HS-27A (cell line): ENCODE measurements at places on chromosomes 7 and 10.

- DNase-seq, result no peak
These were observed 366.3 kb downstream of the ABCA13 start for GRCh38 chr7:48537561-48537960.

DNA sequence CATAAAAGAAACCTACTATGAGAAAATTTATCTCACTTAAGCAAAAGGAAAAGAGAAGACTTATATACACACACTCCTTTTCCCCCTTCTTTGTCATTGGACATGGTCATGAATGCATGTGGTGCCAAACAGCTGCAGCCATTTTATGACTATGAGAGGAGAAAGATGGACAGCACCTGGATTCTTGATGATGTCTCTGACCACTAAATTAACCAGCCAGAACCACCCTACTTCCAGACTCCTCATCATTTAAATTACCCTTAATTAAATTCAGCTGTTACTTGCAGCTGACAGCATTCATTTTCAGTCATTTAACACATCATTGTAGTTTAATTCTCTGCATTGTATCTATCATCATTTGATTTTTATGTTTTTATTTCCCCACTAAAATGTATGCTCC lies 379.0 kb upstream of the HPS1 start:
- no peak for DNase-seq

DNA sequence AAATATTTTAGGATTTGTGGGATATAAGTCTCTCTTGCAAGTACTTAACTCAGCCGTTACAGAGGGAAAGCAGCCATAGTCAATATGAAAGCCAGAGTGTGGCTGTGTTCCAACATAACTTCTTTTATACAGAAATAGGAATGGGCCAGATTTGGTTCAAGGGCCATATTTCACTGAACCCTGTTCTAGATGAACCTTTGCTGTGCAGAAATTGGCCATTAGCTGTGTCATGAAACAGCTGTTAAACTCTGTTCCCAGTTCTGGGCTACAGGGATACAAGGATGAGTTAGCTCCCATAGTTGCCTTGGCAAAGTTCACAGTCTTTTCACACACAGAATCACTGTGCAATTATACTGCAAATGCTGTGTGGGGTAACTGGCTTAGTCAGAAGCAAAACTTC lies 213.9 kb upstream of the LRRN3 start:
- DNase-seq, result no peak

DNA sequence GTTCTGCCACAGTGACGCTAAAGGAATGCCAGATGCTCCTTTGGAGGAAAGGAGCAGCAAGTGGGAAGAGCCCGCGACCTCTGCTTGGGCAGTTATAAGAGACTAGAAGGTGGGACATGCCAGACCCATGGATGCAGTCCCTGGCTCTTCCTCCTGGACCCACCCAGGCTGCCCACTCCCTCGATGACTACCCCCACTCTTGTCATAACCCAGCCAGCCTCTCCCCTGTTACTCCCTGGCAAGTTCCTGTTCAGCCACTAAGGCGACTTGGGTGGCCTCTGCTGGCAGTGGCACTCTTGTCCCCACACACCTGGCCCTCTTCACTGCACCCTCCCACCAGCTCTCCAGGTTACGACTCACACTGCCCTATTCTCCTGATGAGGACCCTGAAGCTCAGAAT lies 33.5 kb downstream of the COL13A1 start:
- no peak for DNase-seq

DNA sequence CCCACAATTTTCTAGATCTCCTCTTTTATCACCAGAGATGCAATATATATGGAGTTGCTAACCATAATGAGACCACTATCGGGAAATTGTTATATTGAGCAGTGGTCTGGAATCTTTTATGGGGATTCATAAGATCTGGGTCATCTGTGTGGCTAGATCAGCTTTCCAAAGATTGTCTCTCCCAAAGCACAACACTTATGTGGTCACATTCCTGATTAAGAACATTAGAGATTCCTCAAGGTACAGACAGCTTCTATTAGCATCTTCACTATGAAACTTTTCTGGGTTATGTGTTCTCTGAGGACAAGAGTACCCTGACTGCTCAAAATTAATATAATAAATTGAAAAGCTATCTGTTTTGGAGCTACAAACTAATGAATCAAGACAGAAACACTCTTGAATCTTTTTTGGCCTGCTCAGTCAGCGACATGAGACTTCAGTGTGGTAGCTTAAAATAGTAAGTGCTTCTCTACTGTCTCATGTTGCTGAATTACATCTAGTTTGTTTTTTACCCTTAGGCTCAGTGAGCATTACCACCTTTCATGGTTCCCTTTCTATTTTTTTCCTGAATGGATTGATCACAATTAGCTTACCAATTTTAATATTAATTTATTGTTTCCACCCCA lies 42.6 kb upstream of the STRIP2 start:
- DNase-seq, result no peak

DNA sequence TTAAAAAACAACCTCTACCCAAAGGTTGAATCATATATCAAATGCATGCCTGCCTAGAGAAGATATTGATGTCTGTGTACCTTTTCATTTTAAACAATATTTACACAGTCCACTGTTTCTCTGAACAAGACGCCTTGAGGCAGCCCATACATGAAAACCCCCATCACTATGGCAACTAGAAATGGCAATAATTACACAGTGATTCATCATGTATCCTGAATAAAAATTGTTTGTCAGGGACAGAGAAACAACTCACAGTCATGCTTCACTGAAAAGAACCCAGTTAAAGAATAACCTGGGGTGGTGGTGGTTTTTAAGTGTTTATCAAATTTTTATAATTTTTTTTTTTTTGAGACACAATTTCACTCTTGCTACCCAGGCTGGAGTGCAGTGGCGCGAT lies 19.7 kb downstream of the DNAJC12 start:
- DNase-seq, result no peak

DNA sequence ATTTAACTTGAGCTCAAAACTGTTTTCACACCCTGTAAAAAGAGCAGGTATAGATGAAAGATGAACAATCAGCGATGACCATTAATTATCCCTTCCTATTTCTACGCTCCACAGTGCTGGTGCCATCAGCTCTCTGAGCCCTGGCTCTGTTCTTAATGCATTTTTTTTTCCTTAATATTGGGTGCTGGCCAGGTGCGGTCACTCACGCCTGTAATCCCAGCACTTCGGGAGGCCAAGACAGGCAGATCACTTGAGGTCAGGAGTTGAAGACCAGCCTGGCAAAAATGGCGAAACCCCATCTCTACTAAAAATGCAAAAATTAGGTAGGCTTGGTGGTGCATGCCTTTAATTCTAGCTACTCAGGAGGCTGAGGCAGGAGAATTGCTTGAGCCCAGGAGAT lies 4.2 kb downstream of the STEAP4 start:
- no peak for DNase-seq

DNA sequence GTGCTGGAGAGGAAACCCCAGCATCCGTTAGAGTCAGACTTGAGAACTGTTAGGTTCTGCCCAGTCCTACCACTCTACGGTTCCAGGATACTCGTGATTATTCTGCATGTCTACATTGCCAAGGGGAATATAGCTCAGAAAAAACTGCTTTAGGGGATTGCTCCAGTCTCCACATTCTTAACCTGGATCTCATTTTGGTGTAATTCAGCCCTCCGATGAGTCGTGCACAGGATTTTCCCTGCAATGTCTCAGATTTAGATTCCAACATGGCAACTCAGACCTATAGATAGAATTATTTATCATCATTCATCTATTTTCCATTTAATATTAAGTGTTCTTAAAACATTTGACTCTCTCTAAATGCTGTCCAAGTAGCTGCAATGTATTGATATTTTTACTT lies 121.1 kb upstream of the ZEB1 start:
- no peak for DNase-seq

DNA sequence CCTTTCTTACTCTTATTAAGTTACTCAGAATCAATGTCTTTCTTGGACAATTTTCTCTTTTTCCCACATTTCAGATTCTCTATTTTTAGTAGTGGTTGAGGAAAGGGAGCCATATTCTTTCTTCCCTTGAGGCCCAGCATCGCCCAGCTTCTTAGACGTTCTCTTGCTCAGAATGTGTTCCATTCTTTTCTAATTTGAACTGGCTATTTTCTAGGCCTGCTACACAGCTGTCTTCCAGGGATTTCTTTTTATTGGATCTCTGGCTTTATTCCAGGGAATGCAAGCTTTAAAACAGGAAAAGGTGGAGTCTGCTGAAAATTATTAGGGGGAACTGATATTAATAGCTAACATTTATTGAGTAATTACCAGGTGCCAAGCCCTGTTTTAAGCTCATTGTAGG lies 58.3 kb downstream of the WIPF3 start:
- no peak for DNase-seq

DNA sequence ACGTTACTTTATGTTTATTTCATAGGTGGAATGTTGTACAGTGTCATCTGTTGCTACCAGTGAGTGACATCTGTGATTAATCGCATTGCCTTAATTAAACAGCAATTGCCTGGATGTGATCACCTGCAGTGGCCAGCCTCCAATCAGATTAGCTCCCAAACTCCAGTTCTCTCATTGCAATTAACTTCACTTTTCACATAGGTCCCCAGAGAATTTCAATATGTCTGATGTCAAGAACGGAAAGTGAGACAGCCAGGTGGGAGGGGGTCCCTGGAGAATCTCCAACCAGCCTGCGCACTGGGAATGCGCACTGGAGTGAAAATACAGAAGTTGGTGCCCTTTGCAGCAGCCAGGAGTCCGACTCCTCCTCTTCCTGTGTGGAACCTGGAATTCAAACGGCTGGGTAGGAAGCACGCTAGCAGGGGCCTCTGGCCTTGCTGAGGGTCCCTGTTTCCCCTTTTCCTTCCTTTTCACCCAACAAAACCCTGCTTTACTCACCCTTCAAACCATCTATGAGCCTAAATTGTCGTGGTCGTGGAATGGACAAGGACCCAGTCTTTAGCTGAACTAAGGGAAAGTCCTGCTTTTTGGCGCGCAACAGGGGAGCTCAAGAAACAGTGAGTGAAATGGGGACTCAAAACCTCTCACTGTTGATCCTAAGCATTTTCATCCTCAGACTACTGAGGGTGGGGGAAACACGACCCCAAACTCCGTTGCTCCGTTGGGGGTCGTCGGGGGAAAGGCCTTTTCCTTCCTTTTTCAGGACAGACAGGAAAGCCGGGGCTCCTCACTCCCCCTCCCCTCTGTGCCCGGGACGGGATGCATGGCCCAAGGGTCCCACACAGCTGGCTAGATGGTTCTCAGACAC lies 1355.5 kb upstream of the LRRTM3 start:
- DNase-seq, result no peak

- DNase-seq, result no peak
These were observed 38.7 kb downstream of the FAM107B start for GRCh38 chr10:14736043-14736442.

GRCh38 chr10:70756700-70757360 lies 28.3 kb downstream of the TBATA start:
- no peak for DNase-seq
